Stimulated activated CD4-positive, alpha-beta T cell treated with anti-CD3 and anti-CD28 coated beads, TNF-alpha, amount 100 ng/mL, for 24 hours (primary cell): ENCODE measurements at places on chromosomes 13 and 19.
A peak's percentile ranks its signal among the peaks of the same experiment; 100 is the strongest.

DNA sequence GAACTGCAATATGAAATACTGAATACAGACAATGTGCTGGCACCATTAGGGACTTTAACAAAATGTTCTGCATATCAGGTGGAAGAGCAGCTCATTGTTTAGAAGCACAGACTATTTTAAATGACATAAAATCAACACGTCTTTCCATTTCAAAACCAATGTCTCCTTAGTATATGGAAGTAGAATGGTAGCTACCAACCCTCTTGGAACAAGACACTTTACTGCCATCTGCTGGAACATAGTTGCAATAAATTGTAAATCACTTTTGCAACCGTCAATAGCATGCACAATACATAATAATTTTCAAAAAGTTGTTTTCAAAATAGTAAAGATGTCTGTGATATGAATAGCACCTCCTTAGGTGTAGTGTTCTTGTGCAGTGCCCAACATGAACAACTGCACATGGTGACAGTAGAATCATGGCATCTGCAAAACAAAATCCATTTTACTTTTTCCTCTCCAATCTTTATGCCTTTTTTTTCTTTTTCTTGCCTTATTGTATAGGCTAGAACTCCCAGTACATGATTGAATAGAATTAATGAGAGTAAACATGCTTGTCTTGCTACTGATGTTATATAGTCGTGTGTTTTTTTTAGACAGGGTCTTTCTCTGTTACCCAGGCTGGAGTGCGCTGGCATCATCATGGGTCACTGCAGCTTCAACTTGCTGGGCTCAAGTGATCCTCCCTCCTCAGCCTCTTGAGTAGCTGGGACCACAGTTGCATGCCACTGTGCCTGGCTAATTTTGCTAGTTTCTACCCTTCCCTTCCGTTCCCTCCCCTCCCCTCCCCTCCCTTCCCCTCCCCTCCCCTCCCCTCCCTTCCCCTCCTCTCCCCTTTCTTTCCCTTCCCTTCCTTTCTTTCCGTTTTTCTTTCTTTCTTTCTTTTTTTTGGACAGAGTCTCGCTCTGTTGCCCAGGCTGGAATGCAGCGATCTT, 7.8 kb upstream of the LYPD5 start:
- no peak for DNase-seq

DNA sequence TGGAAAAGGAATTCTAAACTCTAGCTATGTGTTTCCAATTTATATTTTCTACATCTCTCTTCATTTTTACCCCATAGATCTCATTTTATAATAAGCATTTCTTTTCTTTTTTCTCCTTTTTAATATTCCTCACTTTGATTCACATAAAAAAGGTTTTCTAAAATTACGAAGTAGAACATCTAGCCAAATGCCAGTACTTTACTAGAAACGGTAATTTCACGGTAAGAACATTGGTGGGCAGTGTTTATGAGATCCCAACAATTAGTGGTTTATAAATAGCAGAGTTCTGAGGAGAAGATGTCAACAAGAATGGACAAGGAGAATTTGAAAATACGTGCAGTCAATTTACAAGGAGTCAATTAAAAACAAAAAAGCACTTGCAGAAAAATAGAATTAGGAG, 94.8 kb downstream of the PCDH9 start:
- no peak for DNase-seq

DNA sequence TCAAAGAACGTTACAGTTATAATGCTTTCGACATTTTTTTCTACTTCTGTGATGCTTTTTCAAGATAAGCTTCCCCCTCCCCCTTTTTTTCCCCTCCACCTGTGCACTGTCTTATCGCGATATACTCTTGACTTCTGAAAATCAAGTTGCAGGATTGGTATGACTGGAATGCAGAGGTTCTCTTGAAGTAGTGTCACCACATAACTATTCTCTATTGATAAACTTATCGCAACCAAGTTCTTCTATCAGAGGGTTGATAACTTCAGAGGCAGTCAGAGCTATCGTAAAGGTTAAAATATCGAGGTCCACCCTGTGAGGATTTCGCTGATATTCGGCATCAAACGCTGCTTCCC, 820 bp downstream of the EID2 start:
- DNase-seq = no peak

DNA sequence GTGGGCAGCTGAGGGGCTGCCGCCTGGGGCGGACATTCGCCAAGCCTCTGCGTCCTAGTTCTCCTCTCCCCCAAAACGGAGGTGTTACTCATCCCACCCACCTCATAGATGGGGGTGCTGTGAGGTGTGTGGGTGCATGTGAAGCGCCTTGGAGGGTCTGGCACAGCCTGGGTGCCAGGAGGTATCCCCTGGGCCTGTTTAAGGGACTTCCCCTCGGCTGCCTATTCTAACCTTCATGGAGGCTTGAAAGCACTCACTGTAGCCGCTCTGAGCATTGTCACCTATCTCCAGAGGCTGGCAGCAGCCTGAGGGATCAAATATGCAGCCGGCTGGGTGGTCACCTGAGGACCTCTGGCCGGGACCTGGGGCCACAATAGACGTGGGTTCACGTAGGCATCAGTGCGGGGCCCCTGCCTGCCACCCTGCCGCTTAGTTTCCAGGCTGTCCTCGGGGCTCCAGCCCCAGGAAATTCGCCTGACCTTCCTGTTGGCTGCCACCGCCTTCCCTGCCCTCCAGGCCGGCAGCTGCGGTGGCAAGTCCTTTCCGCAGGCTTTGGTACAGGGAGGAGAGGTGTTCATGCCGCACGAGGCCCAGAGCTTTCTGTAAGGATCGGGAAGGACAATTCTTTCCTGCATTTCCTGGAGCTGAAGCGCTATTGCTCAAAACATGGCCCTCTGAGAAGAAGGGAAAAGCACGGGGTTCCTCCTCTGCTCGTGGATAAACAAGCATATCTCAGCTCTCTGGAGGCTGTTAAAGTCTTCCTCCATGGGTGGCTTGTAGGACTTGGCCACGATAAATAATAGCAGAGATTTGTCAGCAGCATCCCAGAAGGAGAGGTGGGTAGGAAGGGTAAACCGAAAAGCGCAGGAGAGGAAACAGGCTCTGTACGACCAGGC, 4.6 kb downstream of the COL4A2 start:
- DNase-seq = no peak

GRCh38 chr13:29140277-29140676, 320.1 kb downstream of the MTUS2 start:
- no peak for DNase-seq

DNA sequence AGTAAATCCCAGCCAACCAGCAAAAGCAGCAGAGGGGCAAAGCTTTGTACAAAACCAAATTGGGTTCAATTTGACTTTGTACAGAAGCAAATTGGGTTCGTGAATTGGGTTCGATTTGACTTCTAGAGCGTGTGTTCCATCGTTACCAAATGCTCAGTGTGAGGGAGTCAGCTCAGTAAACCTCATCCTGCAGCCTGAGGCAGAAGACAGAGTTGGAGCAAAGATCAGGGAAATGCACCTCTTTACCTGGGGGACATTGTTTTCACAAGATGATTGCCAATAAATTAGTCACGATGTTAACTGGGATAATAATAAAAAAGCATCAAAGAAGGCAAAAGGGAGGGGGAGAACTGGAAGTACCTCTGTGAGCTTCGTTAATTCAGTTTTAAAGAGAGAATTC, 1.5 kb downstream of the RAB20 start:
- DNase-seq = no peak

DNA sequence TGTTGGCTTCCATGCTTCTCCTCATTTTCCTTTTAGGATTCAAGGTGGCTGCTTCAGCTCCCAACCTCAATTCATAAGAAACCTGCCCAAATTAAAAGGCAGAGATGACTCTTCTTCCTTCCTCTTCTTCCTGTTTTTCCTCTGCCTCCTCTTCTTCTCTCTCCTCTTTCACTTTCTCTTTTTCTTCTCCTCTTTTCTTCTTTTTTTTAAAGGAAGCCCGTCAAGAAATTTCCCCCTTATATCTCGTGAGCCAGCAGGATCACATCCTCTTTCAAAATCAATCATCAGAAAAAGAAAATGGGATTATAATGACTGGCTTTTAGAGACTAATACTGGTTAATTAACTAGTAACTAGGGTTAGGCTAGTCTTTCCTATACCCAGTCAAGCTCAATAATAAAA, 220.3 kb downstream of the NBEA start:
- no peak for DNase-seq

DNA sequence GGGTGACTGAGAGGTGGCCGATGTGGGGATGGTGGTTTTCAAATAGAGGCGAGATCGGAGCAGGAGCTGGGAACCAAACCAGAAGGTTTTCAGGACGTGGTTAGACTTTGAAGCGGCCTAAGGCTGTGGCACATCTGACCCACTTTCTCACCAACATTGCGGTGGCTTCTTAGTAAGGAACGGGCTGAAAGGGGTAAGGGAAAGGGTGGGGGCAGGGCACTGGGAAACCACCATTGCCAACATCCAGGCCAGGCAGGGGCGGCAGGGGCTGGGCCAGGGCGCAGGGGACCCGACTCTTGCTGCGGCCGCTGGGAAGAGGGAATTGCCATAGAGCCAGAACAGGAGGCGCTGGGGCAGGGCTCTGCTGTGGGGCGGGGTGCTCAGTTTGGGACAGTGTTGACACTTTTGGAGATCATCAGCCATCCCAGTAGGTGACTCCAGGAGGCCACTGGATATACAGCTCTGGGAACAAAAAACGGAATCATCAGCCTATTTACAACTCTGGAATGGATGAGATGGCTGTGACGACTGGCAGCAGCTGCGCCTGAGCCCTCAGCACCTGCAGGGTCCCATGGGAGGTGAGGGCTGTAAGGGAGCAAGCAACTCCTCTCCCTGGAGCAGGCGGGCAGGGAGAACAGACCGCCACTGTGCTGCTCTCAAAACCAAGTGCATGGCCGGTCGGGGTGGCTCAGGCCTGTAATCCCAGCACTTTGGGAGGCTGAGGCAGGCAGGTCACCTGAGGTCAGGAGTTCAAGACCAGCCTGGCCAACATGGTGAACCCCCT, 52.2 kb downstream of the IRS2 start:
- DNase-seq = no peak

GRCh38 chr13:31697290-31697689, 42.0 kb upstream of the RXFP2 start:
- no peak for DNase-seq

GRCh38 chr19:17489392-17490030, 19.2 kb downstream of the SLC27A1 start:
- no peak for DNase-seq

GRCh38 chr13:90534617-90535370, 812.7 kb upstream of the MIR17HG start:
- DNase-seq = no peak

DNA sequence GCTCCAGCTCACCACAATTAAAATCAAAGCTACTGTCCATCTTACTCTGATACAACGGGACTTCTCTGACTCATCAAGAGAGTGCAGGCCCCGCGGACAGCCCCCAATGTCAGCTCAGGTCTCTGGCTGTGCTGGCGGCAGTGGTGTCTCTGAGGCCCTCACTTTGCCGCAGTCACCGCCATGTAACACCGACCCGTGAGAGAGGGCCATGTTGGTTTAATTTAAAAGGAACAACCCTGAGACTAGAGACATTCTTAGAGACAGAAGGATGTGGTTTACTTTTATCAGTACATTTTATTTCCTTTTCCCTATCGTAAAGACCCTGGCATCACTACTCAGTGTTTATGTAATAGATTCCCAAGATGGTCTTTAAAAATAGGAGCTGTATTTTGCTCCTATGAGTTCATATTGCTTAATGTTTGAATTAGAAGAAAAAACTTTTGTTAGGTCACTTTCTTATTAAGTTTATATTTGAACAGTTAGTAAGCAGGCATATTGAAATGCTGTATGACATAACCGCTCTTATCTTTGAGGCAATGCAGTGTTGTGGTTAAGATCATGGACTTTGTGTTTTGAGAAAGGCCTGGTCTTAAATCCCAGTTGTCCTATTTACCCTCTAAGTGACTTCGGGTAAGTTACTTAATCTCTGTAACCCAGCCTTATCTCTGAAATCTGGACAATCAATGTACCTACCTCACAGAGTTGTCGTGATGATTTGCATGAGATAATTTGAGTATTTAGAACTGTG, 23.4 kb downstream of the DGKH start:
- DNase-seq = no peak

- DNase-seq = no peak
Observed at GRCh38 chr13:60327511-60327910, 69.5 kb upstream of the TDRD3 start.

DNA sequence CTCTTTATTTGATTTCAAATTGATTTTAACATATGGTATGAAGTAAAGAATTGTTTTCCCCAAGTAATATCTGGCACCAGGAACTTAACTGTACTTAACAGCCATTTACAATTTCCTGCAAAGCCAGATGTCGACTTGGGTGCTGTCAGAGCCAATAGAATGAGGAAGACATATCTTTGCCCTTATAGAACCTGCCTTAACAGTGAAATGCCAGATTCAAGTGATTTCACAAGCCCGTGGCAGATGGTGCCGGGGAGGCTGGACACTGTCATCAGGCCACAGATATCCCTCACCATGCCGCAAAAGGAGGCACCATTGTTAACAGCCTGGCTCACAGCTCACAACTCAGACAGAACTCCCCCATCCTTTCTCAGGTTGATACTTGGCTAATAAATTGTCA, 48.7 kb downstream of the ESD start:
- DNase-seq = no peak

DNA sequence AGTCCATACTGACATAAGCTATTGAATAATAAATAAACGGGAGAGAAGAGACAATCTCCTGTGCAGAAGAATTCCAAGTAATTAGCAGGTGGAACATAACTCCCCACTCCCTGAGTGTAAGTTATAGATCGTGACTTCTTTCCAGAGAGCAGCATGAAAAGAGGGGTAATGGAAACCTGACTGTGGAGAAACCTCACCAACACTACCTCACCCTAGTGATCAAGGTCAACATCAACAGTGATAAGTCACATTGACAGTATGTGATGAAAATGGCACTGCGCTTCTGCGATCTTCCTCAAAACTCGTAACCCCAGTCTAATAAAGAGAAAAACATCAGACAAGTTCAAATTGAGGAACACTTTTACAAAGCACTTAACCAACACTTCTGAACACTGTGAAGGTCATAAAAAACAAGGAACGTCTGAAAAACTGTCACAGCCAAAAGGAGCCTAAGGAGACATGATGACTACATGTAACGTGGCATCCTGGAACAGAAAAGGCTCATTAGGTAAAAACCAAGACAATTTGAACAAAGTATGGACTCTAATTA, 19.8 kb downstream of the CAB39L start:
- no peak for DNase-seq

- DNase-seq = no peak
Observed at GRCh38 chr13:51523082-51523518, 61.2 kb upstream of the WDFY2 start.

DNA sequence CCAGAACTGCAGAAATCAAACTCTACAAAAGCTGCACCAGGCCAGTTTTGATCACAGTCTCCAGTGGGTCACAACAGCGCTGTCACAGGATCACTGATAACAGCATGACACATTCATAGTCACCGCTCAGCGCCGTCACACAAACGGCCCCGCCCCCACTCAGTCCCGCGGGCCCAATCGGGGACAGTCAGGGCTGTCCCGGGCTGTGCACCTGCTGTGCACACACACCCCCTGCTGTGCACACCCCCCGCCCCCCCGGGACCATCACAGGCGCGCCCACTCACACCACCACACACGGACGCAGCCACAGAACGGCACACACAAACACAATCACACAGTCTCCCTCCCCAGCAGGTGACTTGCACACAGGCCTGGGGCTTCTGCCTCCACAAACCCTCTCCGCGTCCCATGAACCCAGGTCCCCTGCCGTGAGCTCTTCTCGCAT, 435 bp upstream of the ZNF382 start:
- peak; percentile 79 for DNase-seq

- no peak for DNase-seq
Observed at GRCh38 chr19:7224995-7225394, 69.2 kb downstream of the INSR start.

- no peak for DNase-seq
Observed at GRCh38 chr13:36528105-36528504, 95.8 kb downstream of the CCNA1 start.
